ENCODE measurements at places on chromosomes 6 and 20. TPM values are rescaled to one million over a fixed set of nuclear protein-coding genes. Genes with fewer than 3 reads are reported as not detected.

Gene TGM2
- total RNA-seq: 243 TPM

Gene ENPP3
- not detected for total RNA-seq

Gene GABRR2
- total RNA-seq: not detected

Gene GFRAL
- 0.96 TPM for total RNA-seq

Gene FILIP1
- total RNA-seq: 79.2 TPM

Gene FYN
- 163 TPM for total RNA-seq

Gene PNLDC1
- not detected for total RNA-seq

Gene EYS
- 17.3 TPM for total RNA-seq

DNA sequence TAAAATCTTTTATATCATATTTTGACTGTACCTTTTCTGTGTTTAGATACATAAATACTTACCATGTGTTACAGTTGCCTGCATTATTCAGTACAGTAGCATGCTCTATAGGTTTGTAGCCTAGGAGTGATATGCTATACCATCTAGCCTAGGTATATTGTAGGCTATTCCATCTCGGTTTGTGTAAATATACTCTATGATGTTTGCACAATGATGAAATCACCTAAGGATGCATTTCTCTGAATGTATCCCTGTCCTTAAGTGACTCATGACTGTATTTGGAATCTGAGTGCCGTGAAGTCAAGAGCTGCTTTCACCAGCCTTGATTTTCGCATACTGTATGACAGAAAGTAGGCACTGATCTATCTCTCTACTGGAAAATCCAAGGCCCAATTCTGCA lies 129.9 kb downstream of the UTRN start:
- DNase-seq: no peak

DNA sequence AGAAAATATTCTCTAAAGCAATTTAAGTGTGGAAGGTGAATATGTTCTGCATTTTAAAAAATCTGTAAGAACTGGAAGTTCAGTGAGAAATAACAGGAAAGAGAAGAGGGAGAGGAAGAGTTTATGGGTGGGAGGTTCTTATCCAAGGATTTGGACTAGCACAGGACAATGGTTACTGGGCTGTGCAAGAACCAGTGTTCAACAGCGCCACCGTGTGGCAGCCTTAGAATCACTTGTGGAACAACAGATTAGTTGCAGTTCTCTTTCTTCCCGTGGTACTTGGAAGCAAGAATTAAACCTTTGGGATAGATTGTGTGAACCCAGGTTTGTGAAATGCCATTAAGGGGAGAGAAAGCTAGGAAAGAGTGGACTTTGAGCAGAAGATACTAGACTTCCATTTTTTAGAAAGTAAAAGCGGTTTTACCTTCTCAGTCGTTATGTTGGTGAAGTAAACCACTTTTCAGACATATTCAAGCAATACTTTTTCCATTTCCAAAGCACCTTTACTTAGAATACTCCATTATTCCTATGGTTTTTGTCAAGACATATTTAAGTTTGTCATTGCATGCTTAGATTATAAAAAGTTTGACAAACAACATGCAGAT lies 436.7 kb downstream of the RNF144B start:
- no peak for DNase-seq

DNA sequence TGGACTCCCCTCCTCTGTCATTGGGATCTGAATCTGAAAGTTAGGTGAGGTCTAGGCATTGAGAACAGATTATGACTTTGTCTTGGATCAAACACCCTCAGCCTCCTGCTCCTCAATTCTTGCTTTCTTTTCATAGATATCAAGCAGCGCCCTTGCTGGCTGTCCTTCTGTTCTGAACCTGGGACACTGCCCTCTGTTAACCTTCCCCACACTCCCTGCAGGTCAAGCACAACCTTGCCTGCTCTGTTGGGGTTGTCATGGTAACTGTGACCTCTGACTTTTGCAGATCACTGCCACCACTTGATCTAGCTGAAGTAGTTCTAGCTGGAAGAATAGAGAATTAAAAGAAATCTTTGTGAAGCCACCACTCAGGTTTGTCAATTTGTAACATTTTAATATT lies 16.4 kb upstream of the MICA start:
- DNase-seq: no peak

DNA sequence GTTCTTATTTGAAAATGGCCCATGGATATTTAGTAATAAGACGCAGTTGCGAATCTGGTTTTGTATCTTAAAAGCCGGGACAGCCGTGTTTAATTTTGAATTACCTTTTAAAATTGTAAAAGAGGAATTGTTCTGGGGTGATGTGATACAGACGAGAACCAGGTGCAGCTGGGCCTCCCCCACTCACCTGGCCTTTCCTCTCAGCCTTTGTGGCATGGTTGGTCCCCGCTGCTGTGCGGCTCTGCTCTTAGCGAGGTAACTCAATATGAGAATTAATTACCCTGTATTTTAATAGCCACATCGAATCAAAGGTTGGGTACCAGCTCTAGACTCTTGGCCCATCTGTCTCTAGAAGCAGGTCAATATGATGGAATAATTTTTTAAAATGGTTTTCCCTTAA lies 56.5 kb upstream of the DACT2 start:
- DNase-seq: no peak

GRCh38 chr6:95410168-95410567 lies 167.2 kb upstream of the MANEA start:
- no peak for DNase-seq

DNA sequence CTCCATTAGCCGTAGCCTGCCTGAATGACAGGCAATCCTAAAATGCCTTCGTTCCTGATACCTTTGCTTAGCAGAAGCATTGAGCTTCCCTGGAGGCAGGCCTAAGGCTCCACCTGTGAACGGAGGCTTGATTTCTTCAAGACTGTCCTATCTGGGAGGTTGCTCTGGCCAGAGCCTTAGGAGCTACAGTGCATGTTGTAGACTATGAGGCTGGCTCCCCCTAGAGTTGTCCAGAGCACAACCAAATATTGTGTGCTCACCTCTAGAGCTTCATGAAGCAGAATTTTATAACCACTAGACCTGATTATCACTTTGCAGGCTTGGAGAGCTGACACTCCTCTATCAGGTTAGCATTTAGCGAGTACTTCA lies 217.8 kb downstream of the MAFB start:
- peak; percentile 21 for DNase-seq

- no peak for DNase-seq
Observed at GRCh38 chr6:129875610-129876520, 14.8 kb upstream of the TMEM244 start.

GRCh38 chr20:1587781-1588532 lies 30.5 kb upstream of the SIRPD start:
- DNase-seq: no peak

DNA sequence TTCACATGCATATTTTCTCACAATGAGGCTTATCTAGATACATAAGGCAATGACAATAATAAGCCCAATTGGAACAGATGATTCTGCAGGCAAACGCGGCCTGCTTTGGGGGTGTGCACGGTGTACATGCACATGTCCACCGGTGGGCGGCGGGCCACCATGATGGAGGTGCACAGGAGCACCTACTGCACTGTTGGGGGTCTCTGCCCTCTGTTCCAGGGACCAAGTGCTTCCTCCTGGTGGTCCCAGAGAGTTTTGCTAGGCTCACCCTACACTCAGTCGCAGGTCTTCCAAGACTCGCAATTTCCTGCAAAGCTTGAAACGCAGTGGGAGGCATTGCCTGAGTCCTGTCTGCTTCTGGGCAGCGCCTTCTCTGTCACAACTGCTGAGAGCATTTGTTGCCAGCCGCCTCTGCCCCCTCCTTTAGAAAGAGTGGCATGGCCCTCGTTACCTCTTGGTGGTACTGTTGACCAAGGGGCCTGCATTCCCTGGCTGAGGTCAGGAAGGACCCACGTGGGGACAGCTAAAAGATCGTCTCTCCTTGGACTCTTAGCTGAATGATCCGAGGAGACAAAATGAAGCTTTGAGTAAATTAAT lies 135.3 kb downstream of the ERMARD start:
- no peak for DNase-seq

GRCh38 chr20:50098259-50098658 lies 14.7 kb downstream of the UBE2V1 start:
- no peak for DNase-seq

DNA sequence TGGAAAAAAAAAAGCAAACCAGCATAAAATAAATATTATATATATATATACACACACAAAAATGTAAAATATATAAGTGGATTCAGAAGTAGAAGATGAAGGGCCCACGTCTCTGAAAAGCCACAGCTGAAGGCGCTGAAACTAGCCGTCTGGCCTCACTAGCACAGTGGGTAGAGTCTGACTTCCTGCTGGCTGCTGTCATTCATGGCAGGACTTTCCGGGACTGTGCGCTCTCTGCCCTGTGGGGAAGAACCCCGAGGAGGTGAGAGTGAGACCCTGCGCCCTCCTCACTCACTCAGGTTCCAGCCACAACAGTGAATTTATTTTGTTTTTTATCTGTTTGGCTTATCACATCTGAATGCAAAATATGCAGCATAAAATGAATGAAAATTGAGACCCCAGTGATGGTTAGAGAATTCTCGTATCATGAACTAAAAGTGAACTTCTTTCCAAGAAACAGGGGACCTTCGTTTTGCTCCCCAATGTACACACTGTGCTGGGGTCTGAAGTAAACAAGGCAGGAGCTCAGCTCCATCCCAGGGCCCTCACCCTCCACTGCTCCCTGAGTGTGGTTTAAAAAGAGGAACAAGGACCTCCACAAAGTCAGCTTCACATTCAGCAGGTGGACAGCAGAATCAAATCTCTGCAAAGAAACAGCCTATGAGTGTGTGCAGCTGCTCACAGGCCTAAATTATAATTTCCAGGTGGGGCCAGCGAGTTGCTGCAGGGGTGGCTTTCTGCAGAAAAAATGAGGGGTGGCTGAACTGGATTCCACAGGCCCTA lies 1.3 kb upstream of the RAMACL start:
- no peak for DNase-seq

GRCh38 chr20:16434062-16434664 lies 139.1 kb downstream of the KIF16B start:
- peak; percentile 18 for DNase-seq

GRCh38 chr6:29355603-29356002 lies 13.1 kb downstream of the OR5V1 start:
- DNase-seq: no peak

DNA sequence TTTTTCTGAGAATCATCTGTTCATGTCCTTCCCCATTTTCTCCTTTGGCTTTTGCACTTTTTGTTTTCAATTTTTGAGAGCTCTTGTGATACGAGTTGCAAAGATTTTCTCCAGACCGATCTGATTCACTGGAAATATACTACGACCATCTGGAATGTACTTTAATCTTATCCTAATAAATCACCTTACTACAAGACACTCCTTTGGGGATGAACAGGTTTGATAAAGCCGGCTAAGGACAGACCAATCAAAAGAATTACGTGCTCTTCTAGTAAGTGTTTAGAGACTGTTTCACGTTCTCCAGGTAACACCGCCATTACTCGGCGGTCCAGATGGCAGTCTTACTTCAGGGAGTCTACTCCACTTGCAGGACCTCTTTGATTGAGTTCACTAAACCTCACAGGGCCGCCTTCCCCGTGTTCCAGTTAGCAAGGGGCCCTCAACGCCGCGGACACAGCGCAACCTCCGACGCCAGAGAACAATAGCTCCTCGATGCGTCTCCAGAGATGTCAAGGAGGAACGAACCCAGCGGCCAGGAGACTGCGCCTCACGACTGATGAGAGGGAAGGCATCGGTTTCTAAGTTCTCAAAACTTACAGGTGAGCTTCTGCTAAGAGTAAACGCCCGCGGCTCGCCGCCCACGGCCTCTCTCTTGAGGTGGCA lies 920 bp upstream of the WTAP start:
- DNase-seq: no peak

DNA sequence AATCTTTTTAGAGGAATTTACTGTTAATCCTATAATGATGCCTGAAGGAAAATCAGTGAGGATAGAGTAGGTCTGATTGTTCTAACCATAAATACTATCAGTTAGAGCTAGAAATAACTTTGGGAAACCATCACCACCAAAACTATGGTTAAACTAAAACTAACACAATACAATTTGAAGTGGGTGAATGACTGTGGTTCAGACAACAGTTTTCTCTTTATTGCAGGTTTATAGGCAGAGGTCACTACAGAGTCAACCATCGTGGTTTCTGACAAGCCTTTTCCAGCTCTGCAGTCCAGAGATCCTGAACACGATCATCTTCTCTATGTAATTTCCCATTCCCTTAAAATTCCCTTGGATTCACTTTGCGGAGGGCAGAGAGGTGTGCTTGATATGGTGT lies 134.3 kb downstream of the IBTK start:
- no peak for DNase-seq

- DNase-seq: peak; percentile 50
Observed at GRCh38 chr6:118565311-118565960, 17.3 kb downstream of the PLN start.

DNA sequence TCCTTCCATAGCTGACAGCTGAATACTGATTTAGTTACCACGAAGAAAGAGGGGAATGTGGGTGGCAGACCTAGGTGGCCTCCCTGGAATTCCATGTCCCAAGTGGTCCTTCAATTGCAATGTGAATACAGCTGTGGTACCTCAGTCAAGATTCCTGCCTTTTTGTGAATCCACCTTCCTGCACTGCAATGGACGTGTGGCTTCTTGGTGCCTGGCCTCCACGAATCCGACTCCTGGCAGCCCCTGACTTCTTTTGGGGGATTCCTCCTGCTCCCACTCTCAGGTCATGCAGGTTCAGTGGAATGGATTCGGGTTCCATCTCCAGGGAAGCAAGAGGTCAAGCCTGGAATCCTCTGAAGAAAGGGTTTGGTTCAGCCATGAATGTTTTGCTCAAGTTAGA lies 117.8 kb downstream of the DACT2 start:
- DNase-seq: no peak

GRCh38 chr20:57809661-57810172 lies 99.9 kb upstream of the PMEPA1 start:
- peak; percentile 77 for DNase-seq

DNA sequence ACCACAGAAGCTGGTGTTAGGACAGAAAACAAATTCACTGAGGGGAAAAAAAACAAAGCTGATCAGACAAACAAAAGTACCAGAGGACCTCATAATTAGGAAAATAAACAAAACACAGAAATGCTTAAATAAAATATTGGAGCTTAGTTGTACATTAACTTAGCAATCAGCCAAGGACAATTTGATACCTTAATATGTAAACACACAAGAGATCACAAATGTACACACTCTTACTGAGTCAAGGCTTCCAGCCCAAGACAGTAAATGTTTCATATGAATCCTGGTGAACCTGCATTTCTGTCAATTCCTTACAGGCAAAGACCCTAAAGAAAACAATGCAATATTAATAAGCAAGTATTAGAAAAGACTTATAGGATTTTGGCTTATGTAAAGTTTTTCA lies 62.0 kb upstream of the SPTLC3 start:
- DNase-seq: no peak

DNA sequence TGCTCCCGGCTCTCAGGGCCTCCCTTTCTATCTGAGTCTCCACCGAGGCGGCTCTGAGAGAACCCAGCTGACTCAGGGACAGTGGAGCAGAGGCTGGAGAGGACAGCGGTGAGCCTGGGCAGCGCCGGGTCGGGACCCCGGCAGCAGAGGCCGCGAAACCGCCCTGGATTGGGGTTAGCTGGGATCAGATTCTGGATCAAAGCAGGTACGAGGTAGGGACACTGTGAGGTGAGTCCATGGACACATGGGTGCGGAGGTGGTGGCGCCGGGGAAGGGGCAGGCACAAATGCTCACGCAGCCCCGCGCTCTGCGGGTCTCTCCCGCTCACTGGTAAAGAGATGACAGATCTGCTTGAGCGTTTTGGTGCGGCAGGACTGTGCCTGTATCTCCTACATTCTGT lies 146.4 kb upstream of the GGTLC1 start:
- DNase-seq: no peak

GRCh38 chr6:152094992-152095592 lies 287.6 kb downstream of the ESR1 start:
- DNase-seq: peak; percentile 65

- no peak for DNase-seq
Observed at GRCh38 chr6:1738558-1739081, 128.9 kb downstream of the FOXC1 start.
